Activated T-cell treated with anti-CD3 and anti-CD28 coated beads, Interleukin-2, amount 50 U/mL, for 72 hours (primary cell): ENCODE measurements at places on chromosomes 4 and X.

DNA sequence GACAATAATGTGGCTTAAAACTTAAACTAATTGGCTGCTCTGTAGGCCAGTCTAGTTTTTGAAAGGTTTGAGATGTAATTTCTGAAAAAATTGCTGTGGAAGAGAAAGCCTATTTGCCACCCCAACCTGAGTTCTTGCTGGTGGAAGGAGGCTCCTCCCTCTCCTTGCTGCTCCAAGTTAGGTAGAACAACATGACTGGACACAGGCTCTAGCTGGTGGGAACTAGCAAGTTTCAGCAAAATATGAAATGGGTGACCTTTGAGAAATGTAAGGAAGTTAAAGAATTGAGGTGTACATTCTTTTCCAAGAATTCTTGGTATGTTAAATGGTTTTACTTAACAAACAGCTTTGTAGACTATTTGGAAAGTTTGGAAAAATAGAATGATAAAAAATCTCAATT lies 8.0 kb downstream of the RPL34 start:
- peaks cover 19% of the 10 kb centered on the region for H3K36me3 ChIP-seq
- H3K4me1 ChIP-seq, result peaks cover 25% of the 10 kb centered on the region
- H3K27me3 ChIP-seq, result no peaks in the 10 kb centered on the region
- no peak overlapping the region for H3K4me3 ChIP-seq
- no peak overlapping the region for H3K27ac ChIP-seq

- no peaks in the 10 kb centered on the region for H3K27me3 ChIP-seq
- no peaks in the 10 kb centered on the region for H3K36me3 ChIP-seq
- no peak overlapping the region for H3K27ac ChIP-seq
- H3K4me3 ChIP-seq, result no peak overlapping the region
- DNase-seq, result no peak
Observed at GRCh38 chr4:14515556-14515955, 486.7 kb upstream of the CPEB2 start.

DNA sequence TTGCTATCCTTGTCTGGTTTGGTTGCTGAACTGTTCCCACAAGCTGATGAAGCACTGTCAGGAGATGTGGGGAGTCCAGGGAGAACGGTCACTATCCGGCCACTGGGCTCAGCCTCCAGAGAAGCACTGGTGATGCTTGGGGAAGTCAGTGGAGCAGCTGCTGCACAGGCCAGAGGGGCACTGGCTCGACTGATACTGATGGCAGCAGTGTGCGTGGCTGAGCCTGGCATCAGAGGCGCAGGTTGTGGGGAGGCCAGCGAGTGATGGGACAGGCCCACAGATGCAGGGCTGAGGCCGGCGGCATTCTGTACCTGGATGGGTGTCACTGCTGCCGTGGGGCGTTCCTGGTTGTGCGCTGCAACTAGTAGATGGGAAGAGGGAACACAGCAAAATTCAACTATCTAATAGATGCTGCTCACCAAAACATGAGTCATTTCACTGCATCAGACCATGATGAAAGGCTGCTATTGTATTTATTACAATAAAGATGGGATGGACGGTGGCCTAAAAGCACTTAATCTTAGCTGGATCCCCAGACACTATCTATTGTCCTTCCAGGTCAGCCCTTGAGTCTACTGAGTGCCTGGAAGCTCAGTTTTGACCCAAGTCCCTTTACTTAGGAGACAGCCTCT lies 106.3 kb upstream of the CBR4 start:
- H3K4me3 ChIP-seq, result no peak overlapping the region
- H3K27ac ChIP-seq, result no peak overlapping the region
- H3K36me3 ChIP-seq, result no peaks in the 10 kb centered on the region
- DNase-seq, result no peak
- H3K27me3 ChIP-seq, result no peaks in the 10 kb centered on the region
- H3K4me1 ChIP-seq, result peaks cover 13% of the 10 kb centered on the region

GRCh38 chr4:111838406-111838930 lies 306.8 kb upstream of the FAM241A start:
- no peak overlapping the region for H3K27ac ChIP-seq
- no peak overlapping the region for H3K4me3 ChIP-seq
- no peak for DNase-seq
- H3K36me3 ChIP-seq, result no peaks in the 10 kb centered on the region
- no peaks in the 10 kb centered on the region for H3K4me1 ChIP-seq
- H3K27me3 ChIP-seq, result no peaks in the 10 kb centered on the region

- H3K4me1 ChIP-seq, result no peaks in the 10 kb centered on the region
- H3K27ac ChIP-seq, result no peak overlapping the region
- no peak for DNase-seq
- H3K4me3 ChIP-seq, result no peak overlapping the region
- peaks cover 2% of the 10 kb centered on the region for H3K36me3 ChIP-seq
- H3K27me3 ChIP-seq, result peaks cover 35% of the 10 kb centered on the region
Observed at GRCh38 chr4:153166716-153167501, 37.3 kb upstream of the TRIM2 start.

DNA sequence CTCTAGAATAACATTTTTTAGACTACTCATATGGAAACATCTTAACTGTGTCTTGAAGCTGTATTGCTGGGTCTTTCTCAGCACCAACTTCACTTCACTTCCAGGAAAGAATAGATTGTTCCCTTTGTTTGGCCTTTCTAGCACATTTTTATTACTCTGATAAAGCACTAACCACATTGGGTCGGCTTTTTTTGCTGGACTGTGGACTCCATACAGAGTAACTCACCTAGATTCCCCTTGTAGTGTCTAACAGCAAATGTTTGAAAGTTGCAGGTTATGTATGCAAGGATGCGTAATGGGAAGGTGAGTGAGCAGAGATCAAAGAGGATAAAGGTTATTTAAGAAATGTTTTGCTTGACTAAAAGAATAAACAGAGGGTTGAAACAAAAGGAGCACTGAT lies 101.2 kb downstream of the MMRN1 start:
- no peaks in the 10 kb centered on the region for H3K27me3 ChIP-seq
- H3K4me1 ChIP-seq, result no peaks in the 10 kb centered on the region
- H3K4me3 ChIP-seq, result no peak overlapping the region
- DNase-seq, result no peak
- H3K27ac ChIP-seq, result no peak overlapping the region

DNA sequence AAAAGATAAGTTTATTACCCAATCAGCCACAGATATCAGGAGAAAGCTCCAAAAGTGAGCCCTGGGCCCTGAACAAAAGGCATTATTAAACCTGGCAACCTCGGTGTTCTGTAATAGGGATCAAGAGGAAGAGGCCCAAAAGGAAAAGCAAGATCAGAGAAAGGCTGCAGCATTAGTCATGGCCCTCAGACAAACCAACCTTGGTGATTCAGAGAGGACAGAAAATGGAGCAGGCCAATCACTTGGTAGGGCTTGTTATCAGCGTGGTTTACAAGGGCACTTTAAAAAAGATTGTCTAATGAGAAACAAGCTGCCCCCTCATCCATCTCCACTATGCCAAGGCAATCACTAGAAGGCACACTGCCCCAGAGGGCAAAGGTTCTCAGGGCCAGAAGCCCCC lies 75.7 kb downstream of the AGTR2 start:
- H3K27ac ChIP-seq, result no peak overlapping the region
- DNase-seq, result no peak
- H3K4me1 ChIP-seq, result no peaks in the 10 kb centered on the region
- H3K36me3 ChIP-seq, result no peaks in the 10 kb centered on the region

DNA sequence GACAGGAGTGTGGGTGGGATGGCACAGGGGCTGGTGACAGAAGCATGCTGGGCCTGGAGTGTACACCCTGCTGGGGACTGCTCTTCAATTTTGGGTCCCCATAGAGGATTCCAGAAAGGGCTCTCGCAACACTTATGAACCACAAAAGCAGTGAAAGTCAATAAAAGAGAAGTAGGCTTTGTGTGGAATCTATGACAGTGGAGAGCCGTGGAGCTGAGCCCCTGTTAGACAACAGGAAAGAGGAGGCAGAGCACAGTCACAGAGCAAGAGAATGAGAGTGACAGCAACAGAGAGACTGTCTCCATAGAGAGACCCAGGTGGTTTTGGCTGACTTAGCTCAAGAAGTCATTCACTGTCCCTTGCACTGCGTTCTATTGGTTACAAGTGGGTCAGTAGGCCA lies 135.1 kb upstream of the ATP6AP2 start:
- DNase-seq, result no peak
- H3K27me3 ChIP-seq, result peaks cover 28% of the 10 kb centered on the region
- no peaks in the 10 kb centered on the region for H3K4me1 ChIP-seq
- no peak overlapping the region for H3K4me3 ChIP-seq
- no peak overlapping the region for H3K27ac ChIP-seq

GRCh38 chrX:116238093-116238492 lies 67.5 kb downstream of the AGTR2 start:
- H3K4me1 ChIP-seq, result no peaks in the 10 kb centered on the region
- H3K36me3 ChIP-seq, result no peaks in the 10 kb centered on the region
- H3K27me3 ChIP-seq, result peaks cover 5% of the 10 kb centered on the region

GRCh38 chrX:107504006-107504405 lies 54.6 kb downstream of the FRMPD3 start:
- H3K36me3 ChIP-seq, result no peaks in the 10 kb centered on the region
- DNase-seq, result no peak
- H3K27me3 ChIP-seq, result peaks cover 63% of the 10 kb centered on the region

GRCh38 chr4:152168987-152169616 lies 366.8 kb downstream of the FBXW7 start:
- DNase-seq, result no peak
- no peaks in the 10 kb centered on the region for H3K4me1 ChIP-seq
- no peak overlapping the region for H3K4me3 ChIP-seq
- H3K27me3 ChIP-seq, result no peaks in the 10 kb centered on the region
- H3K27ac ChIP-seq, result no peak overlapping the region

DNA sequence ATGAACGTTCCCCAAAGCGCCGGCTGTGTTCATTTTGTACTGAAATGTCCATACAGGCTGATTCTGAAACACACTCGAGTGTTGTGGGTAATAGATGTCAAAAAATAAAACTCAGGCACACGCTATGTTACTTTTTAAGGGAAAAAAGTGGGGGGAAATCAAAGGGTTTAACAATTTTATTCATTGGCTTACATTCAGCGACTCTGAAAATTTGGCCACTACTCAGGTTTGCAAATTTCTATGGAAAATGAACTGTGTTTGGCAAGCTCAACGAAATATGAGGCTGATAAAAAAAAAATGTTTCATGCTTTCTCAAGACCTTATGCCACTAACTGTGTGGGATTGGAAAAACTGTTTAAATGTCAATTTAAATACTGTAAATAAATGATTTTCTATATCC lies 18.5 kb downstream of the AMELX start:
- no peak overlapping the region for H3K27ac ChIP-seq
- peaks cover 18% of the 10 kb centered on the region for H3K27me3 ChIP-seq
- no peak overlapping the region for H3K4me3 ChIP-seq
- no peaks in the 10 kb centered on the region for H3K4me1 ChIP-seq
- DNase-seq, result no peak

- no peaks in the 10 kb centered on the region for H3K36me3 ChIP-seq
- no peak overlapping the region for H3K27ac ChIP-seq
- DNase-seq, result no peak
- peaks cover 6% of the 10 kb centered on the region for H3K4me1 ChIP-seq
- H3K27me3 ChIP-seq, result peaks cover 23% of the 10 kb centered on the region
Observed at GRCh38 chr4:85475631-85476233, 782 bp downstream of the ARHGAP24 start.
